Stimulated activated CD8-positive, alpha-beta memory T cell treated with anti-CD3 and anti-CD28 coated beads, Interleukin-2, amount 100 ng/mL, for 1 hour (primary cell): ENCODE measurements at places on chromosomes 12 and 14.

DNA sequence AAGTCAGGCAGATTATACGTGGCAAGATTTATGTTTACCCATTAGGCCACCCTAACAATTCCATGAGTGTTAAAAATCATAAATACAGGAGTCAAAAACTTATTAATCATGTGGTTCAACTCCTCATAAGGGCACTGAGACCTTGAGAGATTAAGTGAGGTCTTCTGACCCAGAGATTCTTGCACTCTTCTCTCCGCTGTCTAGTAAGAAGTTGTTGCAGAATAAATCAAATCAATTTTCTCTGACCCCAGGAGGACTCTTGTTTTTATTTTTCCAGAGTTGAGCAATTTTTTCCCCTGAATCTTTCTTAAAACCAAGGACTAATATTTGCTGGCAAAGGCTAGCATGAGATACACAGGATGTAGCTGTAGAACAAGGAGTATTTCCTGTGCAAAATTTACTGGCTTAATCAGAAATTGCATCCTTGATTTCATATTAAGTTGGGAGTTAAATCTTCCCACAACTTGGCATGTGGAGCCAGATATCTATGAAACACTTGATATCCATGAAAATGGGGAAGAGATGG, 90.9 kb upstream of the PTHLH start:
- no peak for DNase-seq

DNA sequence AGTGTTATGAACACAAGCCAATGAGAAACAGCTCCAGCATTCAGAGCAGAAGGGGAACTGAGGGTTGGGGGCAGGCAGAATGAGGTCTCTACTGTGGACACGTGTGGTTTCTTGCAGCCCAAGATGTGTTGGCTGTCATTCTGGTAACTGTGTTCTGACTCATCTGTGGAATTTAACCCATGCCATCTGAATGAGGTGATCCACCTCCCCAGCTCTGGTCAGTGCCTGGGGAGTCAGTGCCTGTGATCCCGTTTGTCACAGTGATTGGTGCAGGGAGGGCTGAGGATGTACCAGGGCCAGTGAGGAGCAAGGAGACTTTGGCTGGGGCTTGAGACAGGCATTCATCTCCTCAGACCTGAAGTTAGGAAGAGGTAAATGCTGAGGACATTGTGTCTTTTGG, 216.8 kb downstream of the MSRB3 start:
- no peak for DNase-seq

GRCh38 chr14:75096959-75097358, 27.5 kb downstream of the ZC2HC1C start:
- DNase-seq = no peak

GRCh38 chr12:76329159-76329558, 19.1 kb downstream of the BBS10 start:
- no peak for DNase-seq

- no peak for DNase-seq
These were observed 125.5 kb upstream of the DCN start for GRCh38 chr12:91307957-91308670.
